NCI-H524 treated with DMSO at 0.1 percent for 48 hours (cell line): ENCODE measurements at places on chromosomes 16 and 17.

DNA sequence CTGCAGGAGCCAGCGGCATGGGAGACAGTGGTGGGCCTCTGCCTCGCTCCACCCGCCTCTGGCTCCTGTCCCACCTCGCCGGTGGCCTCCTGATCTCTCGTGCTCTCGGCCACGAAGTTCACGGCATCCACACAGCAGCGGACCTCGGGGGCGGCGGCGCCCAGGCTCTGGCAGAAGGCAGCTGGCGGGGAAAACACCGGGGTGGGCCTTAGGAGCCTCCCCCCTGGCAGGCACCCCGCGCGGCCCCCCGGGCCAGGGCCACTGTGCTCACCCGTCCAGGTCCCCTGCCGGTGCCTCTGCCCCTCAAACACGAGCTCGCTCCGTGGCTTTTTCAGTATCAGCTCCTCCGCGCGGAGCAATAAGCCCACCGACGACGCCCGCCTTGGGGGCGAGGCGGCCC, 409 bp upstream of the C17orf107 start:
- DNase-seq = no peak

DNA sequence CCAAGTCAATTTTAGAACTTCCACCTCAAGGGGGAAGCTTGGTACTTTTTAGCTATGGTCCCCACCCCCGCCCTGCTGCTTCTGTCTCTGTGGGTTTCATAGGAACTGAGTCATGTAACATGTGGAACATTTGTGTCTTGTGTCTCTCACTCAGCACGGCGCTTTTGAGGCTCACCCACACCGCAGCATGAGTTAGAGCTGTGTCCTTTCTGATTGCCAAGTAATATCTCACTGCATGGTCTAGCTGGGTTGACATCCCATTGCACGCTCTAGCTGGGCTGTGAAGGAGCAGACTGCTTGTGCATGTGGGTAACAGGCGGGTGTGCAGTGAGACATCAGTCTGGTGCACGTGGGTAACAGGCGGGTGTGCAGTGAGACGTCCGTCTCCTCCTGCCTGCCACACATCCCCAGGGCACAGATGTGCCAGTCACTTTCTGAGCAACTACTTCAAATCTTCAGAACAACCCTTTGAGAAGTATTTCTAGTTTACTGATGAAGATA, 26.4 kb upstream of the SLC7A5 start:
- DNase-seq = no peak

GRCh38 chr16:86232496-86232895, 277.8 kb upstream of the FOXF1 start:
- no peak for DNase-seq

DNA sequence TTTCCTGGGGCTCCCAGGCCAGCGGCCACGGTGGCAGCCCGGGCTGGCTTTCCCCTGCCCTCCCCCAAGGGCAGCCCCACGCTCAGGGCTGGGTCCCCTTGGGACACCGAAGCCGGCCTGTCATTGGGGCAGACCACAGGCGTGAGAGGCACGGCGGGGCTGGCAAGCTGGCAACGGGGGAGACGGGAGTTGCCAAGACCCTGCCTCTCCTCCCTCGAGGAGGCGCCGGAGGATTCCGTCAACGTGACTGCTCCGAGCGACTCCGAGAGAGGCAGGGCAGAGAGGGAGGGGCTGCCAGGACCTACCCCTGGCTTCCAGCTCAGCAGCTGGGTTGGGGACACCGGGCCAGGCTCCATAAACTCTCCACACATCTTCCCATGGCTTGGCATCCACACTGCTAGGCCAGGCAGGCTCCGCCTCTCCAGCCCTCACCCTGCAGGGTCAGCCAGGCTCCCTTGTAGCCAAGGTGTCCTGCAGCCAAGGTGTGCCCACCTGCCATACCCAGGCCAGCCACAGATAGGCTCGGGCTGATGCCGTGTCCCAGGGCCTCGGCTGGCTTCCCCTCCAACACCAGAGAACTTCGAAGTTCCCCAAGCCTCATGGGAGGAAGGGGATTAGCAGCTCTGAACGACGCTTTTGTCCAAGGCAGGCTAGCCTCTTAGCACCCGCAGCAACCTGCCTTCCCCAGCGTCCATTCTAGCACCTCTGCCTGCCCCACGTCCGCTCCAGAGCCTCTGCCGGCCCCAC, 25.5 kb downstream of the TIMM22 start:
- no peak for DNase-seq

DNA sequence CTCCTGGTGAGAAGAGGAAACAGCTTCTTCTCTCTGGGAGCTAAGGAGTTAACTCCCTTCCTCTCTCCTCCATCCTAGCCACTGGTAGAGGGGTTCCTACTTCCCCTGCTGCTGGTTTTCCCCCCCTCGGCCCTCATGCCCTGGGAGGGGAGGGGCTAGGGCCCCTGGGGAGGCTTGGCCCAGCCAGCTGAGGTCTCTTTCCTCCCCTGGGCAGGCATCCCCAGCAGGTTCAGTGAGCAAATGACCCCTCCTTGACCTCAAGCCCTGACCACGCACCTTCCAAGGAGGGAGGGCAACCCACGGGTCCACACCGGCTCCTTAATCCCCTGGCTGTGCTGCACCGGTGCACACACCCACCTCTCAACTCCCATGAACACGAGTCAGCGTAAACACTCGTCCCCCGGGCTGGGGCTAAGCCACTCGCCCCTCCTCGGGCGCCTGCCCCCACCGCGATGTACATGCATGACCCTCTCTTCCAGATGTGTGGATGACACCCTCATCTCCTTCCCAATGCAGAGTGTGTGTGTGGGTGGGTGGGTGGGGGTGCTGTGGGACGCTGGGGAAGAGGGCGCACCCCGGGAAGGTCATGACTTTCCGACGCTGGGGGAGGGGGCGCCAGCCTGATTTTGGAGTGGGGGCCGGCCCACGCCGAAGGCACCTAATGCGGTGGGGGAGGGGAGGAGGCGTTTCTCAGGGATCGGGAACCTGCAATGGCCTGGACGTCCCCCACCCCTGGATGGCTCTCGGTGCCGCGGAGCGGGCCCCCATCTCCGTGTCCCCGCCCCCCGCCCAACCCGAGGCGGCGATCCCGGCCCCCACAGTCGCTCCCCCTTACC, 33.7 kb downstream of the SRCIN1 start:
- no peak for DNase-seq

GRCh38 chr17:56880133-56880532, 33.7 kb downstream of the TRIM25 start:
- DNase-seq = no peak

- DNase-seq = peak; percentile 70
These were observed 5.1 kb upstream of the KLHL36 start for GRCh38 chr16:84643180-84643583.

- DNase-seq = no peak
These were observed 146.0 kb downstream of the PITPNC1 start for GRCh38 chr17:67523101-67523500.

- no peak for DNase-seq
These were observed 183.8 kb upstream of the CHMP6 start for GRCh38 chr17:80807882-80808281.

DNA sequence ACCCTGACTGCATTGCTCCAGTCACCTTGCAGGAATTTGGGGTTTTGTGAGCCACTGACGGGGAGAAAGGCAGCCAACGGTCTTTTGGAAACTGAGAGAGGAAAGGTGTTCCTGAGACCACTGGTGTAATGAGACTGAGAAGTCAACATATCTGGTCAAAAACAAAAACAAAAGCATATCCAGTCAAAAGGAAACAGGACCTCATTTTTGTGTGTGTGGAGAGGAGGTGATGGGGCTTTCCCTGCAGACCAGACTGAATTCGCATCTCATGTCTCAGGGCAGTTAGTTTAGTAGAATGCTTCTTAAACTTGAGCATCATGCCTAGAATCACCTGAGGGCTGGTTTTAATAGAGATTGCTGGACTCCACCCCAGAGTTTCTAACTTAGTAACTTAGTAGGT, 198.4 kb downstream of the COPRS start:
- DNase-seq = no peak

GRCh38 chr17:74951680-74952421, 16.2 kb downstream of the OTOP3 start:
- DNase-seq = no peak

GRCh38 chr16:2364638-2365210, 24.2 kb upstream of the ABCA3 start:
- peak; percentile 82 for DNase-seq

- no peak for DNase-seq
These were observed 30.1 kb downstream of the HOXB1 start for GRCh38 chr17:48500435-48501426.

DNA sequence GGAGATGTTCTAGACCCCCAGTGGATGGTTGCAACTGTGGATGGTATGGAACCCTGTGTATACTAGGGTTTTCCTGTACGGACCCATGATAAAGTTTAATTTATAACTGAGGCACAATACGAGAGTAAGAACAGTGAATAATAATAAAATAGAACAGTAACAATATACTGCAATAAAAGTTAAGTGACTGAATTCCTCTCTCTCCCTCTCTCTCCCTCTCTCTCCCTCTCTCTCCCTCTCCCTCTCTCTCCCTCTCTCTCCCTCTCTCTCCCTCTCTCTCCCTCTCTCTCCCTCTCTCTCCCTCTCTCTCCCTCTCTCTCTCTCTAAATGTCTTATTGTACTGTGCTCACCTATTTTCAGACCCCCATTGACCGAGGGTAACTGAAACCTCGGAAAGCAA, 291.0 kb downstream of the IRF8 start:
- no peak for DNase-seq

DNA sequence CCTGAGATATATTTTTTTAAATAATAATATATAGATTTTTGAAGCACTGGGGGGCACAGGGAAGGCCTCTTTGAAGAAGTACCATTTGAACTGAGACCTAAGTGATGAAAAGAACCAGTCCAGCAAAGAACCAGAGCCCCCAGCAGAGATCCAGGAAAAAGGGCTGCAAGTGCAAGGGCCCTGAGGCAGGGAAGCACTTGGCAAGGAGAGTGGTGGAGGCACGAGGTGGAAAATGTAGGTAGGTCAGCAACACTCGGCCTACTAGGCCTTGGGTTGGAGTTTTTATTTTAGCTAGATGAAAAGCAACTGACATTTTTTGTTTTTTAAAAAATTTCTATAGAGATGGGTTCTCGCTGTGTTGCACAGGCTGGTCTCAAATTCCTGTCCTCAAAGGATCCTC, 1.6 kb upstream of the CD19 start:
- DNase-seq = no peak

GRCh38 chr17:15981208-15981607, 18.3 kb downstream of the ZSWIM7 start:
- DNase-seq = no peak

- no peak for DNase-seq
These were observed 32.7 kb downstream of the GNA13 start for GRCh38 chr17:65023791-65024190.

DNA sequence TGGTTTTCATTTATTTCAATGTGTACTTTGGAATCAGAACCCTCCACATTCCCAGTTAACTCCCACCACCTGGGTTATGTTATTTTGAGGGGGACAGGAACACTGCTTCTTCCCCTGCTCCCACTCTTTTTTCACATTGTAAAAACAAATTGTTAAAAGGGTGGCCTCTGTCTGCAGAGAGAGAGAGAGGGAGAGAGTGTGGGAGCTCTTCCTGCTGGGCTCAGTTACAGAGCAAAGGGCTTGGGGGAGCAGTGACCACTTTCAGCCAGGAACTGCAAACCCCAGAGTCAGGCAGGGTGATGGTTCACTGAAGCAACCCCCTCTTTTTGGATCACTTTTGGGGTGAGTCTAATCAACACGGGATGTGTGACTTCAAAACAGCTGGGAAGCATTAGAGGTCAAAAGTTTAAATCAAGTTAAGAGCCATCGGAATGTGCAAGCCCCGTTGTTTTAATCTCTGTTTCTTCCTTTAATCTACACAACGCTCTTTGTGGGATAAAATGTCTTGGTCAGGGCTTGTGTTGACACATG, 577.0 kb upstream of the CDH11 start:
- no peak for DNase-seq

DNA sequence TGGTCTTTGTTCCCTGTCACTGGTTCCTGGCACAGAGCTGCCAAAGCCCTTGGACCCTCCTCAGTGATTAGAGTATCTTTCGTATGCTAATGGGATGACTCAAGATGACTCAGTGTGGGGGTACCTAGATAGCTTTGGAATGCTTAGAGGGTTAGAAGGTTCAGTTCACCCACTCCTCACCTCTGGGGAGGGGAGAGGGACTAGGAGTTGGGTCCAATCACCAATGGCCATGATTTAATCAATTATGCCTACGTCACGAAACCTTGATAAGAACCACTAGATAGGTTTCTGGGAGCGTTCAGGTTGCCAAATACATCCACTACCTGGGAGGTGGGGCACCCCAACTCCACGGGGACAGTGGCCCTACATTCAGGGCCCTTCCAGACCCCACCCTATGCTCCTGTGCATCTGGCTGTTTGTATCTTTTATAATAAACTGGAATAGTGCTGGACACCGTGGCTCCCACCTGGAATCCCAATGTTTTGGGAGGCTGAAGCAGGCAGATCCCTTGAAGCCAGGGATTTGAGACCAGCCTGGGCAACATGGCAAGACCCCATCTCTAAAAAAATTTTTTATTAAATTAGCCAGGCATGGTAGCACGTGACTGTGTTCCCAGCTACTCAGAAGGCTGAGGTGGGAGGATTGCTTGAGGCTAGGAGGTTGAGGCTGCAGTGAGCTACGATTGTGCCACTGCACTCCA, 29.2 kb upstream of the LITAF start:
- no peak for DNase-seq

GRCh38 chr16:4410335-4411075, 5.9 kb downstream of the CORO7 start:
- no peak for DNase-seq

GRCh38 chr16:76175718-76176117, 101.5 kb upstream of the CNTNAP4 start:
- no peak for DNase-seq

DNA sequence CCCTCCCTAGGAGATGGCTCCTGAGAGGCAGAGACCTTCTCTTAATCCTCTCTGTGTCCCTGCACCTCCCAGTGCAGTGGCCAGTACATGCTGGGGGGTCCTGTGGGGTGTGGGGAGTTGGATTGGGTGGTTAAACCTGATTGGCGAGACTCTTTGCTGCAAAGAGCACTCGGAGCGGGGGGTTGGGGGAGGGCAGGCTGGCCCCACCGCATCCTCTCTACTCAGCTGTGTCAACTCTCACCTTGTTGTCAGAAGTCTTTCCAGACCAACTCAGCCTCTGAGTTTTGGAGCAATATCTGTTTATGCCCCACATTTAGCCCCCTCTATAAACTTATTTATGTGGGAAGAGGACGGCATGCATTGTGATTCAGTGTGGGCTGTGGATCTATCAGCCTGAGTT, 40.0 kb downstream of the SMARCE1 start:
- DNase-seq = no peak

DNA sequence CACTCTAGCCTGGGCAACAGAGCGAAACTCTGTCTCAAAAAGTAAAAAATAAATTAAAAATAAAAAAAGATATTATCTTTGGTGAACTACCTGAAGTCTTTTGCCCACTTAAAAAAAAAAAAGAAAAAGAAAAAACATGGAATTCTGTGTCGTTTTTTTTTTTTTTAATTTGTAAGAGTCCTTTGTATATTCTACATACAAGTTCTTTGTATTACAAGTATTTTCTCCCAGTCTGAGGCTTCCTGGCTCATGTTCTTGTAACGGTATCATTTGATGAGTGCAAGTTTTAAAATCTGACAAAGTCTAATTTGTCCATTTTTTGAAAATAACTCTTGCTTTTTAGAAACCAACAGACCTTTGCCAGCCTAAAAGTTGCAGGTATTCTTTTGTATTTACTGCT, 12.2 kb upstream of the CBX2 start:
- no peak for DNase-seq
